ENCODE measurements at places on chromosomes 4 and X. TPM values are rescaled to one million over a fixed set of nuclear protein-coding genes. Genes with fewer than 3 reads are reported as not detected.

TRIML2 gene
- not detected for total RNA-seq

ERVMER34-1 gene
- total RNA-seq, result not detected

PHKA1 gene
- total RNA-seq, result 10.2 TPM

UGT2A2 gene
- not detected for total RNA-seq

DCX gene
- total RNA-seq, result not detected

PCDH18 gene
- 224 TPM for total RNA-seq

GAGE2A gene
- not detected for total RNA-seq

TRIM75 gene
- total RNA-seq, result not detected

KLHL34 gene
- not detected for total RNA-seq

AKAP4 gene
- not detected for total RNA-seq

ATG4A gene
- 6.1 TPM for total RNA-seq

F11 gene
- not detected for total RNA-seq

DHX15 gene
- total RNA-seq, result 68.3 TPM

HTN3 gene
- not detected for total RNA-seq

Data from cardiac ventricle fibroblast (primary cell).